ENCODE measurements at places on chromosomes 3 and 15.

DNA sequence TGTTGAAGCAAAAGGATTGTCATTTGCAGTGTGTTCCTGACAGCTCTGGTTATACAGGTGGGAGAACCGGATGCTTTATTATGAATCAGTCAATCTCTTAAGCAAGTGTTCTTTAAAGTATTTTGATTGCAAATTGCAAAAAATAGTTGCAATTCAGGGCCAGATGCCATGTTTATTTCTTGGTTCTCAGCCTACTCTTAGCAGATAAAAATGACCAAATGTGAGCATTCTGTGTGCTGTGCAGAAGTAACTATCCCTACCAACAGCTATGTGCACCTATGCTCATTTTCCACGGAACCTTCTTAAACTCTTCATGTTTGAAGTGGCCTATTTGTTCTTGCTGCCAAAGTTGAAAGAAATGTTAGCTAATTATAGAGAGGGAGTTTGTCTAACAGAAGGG lies 262.3 kb upstream of the RASGRP1 start:
- no peak for DNase-seq

- no peak for DNase-seq
Observed at GRCh38 chr3:94070341-94070911, 7.6 kb downstream of the NSUN3 start.

- DNase-seq = no peak
Observed at GRCh38 chr15:30038667-30039523, 43.9 kb upstream of the GOLGA8J start.

GRCh38 chr3:119643528-119643927 lies 16.9 kb downstream of the POPDC2 start:
- DNase-seq = no peak

DNA sequence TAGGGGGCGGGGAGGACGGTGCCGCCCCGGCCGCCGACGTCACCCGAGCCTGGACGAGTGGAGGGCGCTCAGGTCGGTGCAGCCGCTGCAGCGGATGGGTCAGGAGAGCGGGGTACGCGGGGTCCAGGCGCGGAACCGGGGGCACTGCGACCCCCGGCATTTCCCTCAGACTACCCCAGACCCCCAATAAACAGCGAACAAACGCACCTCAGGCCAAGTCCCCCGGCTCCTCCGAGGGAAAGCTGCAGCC lies 78.9 kb downstream of the IQSEC1 start:
- peak; percentile 62 for DNase-seq

DNA sequence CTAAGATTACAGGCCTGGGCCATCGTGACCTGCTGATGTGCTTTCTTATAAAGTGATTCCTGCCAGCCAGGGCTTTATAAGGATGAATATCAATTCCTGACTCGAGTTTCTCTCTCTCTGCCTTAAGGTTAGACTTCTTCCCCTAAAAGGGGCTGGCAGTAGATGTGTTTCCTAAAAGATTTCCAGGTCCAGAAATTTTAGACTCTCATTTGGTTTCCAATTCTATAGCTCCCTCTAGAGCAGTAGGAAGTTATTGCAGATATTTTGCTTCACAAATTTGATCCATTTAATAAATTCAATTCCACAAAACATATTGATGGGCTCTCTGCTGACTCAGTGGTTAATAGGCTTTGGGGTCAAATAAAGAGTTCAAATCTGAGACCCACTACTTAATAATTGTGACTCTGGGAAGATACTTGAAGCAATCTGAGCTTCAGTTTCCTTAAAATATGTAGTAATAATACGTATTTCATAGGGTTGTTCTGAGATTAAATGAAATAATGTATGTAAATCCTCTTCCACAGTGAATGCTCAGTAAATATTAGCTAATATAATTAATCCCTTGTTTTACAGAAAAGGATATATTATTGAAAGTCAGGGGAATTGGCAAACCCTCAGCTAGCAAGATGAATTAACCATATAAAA lies 2.1 kb downstream of the TRIM69 start:
- DNase-seq = no peak

DNA sequence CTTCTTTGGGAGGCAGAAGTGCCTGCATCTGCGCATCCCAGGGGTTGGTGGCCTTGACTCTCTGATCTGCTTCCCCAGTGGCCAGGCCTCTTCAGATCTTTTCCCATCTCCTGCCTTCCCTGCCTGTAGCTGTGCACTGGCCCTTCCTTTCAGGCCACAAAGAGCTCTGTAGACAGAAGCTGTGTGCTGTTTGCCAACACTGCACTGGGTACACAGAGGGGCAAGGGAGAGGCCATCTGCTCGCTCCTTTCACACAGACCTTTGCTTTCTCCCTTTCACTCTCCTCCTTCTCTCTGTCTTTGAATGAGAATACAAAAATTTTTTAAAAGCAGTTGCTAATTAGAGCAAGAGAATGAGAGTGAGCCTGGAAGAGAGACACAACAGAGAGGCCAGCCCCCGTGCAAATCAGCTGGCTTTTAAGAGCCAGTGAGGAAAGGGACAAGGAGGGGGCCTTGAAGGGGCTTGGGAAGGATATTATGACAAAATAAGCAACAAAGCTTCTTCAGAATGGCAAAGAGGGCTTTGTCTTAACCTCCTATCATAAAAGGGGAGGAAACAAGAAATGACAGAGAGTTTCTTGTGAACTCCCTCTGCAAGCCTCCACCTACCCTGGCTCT lies 170.9 kb downstream of the EPHB1 start:
- no peak for DNase-seq

DNA sequence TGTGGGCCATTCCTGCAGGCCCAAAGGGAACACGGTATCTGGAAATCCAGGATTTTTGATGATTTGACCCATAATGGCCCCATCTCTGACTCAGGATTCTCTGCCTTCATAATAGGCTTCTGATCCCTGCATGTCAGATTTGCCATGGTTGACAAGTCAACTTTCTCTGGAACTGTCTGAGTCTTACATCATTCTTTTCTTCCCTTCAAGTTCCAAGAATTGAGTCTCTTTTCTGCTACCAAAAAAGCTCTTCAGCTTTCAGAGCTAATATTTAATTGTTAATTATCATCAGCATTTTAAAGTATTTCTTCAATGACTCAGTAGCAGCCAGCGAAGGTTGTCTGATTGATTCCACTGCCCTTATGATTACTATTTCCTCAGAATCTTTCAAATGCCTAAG lies 244.4 kb upstream of the COL8A1 start:
- DNase-seq = no peak

DNA sequence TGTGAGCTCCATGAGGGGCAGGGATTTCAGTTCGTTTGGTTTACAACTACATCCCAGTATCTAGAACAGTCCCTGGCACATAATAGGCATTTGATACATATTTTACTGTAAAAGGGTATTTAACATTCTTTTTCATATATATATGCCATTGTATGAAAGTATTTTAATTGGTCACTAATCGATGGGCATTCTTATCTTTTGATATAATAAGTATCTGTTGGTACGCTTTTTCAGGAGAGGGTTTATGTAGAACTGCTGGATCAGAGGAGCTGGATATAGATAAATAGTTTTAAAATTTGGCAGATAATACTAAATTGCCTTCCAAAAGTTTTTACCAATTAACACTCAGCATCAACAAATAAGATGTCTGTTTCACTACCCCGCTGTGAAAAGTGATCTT lies 978 bp upstream of the RSL24D1 start:
- DNase-seq = no peak

DNA sequence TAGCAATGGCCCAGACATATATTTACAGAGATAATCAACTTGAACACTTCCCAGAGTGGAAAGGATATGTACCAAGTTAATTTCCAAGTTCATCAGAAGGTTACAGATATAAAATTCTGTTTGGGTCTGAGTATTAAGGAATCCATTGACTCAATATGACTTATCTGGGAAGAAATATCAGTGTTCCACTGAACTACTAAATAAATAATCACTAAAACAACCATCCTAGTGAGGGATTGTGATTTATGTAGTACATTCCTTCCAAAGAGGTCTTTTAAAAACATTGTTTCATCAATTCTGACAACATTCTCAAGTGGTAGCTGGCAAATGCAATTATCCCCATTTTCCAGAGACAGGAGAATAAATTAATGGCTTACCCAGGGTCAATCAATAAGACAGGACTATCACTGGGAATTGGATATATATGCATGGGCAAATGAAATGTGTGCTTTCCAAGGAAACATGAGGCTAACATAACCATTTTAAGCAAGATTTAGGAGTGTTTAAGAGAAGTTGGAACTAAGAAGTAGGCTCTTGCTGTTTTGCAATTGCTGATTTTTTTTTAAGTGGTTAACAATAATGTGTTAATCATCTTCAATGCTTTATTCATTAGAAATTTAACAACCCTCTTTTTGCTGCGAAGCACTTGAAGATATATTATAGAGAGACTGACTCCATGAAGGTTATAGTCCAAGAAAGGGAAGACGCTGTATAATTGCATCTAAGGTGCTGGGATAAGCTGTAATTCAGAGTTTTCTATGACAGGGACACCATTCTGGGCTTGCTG lies 37.9 kb downstream of the SLC9A9 start:
- no peak for DNase-seq

- no peak for DNase-seq
Observed at GRCh38 chr15:75416584-75416983, 34.9 kb downstream of the SIN3A start.

DNA sequence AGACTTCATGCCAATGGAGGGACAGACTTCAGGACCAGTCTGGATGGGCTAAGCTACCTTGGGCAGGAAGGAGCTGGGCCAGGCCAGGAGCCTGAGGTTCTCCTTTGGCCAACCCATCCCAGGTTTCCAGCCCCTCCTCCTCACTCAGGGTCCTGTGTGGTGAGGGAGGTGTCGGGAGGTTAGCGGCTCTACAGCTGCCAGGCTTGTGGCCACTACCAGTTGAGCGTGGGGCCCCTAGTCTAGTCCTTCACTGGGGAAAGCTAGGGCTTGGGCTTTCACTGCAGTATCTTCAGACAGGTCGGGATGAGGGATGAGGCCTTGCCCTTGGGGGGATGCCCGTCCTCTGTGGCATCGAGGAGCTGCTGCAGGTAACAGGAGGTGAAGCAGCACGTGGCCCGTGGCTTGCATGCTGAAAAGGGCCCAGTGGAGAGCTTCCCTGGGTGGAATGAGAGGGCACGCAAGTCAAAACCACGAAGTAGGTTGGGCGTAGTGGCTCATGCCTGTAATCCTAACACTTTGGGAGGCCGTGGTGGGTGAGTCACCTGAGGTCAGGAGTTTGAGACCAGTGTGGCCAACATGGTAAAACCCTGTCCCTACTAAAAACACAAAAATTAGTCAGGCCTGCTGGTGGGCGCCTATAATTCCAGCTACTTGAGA lies 8.5 kb upstream of the FANCD2 start:
- DNase-seq = no peak

DNA sequence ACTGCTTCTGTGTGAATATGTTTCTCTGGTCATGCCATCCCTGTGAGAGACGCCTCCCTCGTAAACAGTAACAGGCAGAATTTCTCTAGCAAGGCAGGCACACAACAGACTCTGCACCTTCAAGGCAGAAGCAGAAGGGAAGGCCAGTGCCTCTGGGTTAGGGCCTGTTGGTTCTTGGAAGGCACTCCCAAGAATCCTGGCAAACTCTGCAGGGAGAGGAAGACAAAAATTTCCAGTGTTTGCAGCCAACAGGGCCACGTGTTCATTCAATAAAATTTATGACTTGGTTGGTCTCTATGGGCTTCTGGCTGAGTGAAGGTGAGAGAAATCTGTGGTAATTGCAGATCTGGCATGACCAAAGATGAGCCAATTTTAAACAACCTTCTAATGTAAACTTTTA lies 39.3 kb downstream of the NFKBIZ start:
- no peak for DNase-seq

- DNase-seq = no peak
Observed at GRCh38 chr3:243356-243725, 46.8 kb downstream of the CHL1 start.

- DNase-seq = no peak
Observed at GRCh38 chr15:50886611-50887345, 21.7 kb upstream of the AP4E1 start.

DNA sequence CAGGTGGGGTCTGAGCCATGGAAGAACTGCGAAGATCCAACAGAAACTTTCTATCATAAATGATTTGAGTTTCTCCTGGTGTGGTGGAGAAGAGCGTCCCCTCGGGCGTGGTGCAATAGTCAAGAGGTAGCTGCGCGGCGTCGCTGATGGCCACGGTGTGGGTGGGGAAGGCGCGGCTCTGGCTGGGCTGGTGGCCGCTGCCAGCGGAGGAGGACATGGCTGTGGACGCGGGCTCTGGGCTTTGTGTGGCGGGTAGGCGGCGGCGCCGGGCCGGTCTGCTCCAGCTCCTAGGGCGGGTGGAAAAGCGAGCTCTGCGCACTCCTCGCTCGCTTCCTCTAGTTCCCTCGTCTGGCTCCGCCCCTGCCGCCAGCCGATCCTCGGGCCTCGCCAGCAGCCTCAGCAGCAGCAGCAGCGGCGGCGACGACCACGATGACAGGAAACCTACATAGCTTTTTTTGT lies 5.9 kb downstream of the STARD9 start:
- DNase-seq = peak; percentile 57

DNA sequence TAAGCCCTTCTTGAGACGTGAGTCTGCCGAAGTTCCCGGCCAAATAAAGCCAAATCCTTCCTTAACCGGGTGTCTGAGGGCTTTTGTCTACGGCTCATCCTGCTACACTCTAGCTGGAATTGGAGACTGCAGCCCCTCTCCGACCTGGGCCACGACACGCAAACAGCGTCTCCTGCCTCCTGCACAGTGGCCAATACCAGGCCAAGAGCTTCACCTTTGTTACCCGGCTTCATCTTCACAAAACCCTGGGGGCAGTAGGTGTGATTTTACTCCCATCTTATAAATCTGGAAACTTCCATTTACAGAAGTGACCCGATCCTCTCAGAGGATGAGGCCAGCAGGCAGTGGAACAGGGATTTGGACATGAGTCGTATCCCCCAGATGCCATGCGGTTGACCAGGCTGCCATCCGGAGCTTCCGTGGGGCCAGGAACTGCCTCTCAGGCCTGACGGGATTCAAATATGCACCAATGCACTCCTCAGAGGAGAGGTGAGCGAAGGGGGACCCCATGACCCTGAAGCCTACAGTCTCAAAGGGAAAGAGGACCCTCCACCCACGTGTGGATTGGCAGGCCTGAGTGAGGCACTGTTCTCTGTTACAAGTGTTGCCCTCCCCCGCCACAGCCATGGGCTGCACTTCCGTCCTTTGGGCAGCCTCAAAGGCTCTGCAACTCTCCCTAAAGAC lies 53.2 kb upstream of the KLF13 start:
- no peak for DNase-seq

GRCh38 chr3:19105826-19106225 lies 42.5 kb upstream of the KCNH8 start:
- DNase-seq = no peak

GRCh38 chr15:25892126-25892525 lies 29.0 kb upstream of the ATP10A start:
- DNase-seq = no peak

DNA sequence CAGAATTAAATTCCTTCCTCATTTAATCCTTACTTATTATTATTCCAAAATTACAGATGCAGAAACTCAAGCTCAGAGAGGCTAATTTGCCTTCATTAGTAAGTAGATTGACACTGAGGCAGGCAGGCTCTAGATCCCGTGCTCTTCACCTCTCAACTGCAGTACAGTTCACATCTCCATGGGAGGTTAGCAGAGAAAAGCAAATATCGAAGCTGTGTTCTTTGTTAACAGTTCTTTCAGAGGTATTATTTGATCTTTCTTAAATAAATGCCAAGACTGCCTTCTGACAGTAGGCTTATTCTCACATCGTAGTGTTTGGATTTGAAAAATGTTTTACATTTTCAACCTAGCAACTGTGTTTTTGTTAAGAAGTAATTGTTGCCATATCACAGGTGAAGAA lies 15.9 kb upstream of the FAH start:
- no peak for DNase-seq

All from GM12891 (cell line).